ENCODE measurements at places on chromosomes 12 and 14.

GRCh38 chr12:101761350-101761749 is 22.1 kb upstream of the SYCP3 start:
- no peak for DNase-seq

- DNase-seq = no peak
Measured at GRCh38 chr12:103680591-103681141, 93.6 kb downstream of the STAB2 start.

GRCh38 chr14:96902004-96902403 is 104.8 kb downstream of the VRK1 start:
- no peak for DNase-seq

DNA sequence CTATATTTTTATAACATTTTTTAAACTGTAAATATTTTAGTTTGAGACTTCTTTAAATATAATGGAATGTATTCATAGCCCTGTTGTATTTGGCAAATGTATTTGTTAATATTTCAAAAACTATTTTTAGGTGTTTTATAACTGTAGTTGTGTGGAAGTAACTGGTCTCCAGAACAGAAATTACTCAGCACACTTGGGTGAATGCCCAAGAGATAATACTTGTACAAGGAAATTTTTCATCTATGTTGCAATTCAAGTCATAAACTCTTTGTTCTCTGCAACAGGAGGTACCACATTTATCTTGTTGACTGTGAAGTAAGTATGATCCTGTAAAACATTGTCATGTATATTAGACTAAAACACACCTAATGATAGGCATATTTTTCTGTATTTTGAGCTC is 72.8 kb downstream of the SLCO1B3 start:
- no peak for DNase-seq

- DNase-seq = no peak
Measured at GRCh38 chr12:116060764-116061163, 216.7 kb downstream of the MED13L start.

DNA sequence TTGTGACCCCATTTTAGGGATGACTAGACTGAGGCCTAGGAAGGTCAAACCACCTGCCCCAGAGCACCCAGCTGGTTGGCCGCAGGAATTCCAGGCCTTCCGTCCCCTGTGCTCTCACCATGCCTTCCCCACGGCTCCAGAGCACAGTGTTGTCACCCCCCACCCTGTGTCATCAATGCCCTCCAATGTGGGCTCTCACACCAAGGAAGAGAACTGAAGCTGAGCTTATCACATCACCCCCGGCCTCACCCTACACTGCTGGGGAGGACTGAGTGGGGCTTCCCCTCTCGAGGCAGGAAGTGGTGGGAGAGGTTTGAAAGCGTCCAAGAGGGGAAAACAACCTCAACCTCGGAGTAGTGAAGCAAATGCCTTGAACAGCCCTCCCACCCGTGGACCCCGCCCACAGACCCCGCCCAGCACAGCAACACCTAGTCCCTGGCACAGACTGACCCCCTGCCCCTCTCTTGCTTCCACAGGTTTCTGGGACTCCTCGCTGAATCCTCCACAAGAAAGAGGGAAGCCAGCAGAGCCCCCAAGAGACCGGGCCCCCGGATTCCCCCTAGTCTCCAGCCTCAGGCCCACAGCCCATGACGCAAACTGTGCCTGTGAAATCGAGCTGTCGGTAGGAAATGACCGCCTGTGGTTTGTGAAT is 97.2 kb downstream of the LGMN start:
- DNase-seq = peak; percentile 51

DNA sequence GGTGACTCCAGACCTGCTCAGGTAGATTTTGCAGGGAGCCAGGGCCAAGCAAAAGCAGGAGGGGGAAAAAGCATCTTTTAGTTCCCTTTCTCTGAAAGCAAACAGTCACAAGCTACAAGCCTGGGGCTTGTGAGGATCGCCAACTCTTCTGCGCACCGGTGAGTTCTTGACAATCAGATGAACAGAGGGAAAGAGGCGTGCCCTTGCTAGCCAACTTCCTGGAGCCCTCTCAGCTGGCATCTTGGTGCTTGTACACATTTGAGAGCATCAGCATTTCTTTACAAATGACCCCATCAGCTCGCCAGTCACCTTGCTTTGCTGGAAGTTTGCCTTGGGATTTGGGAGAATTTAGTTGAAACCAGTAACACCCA is 55.5 kb downstream of the ZNF664 start:
- no peak for DNase-seq

- no peak for DNase-seq
Measured at GRCh38 chr12:120858306-120859088, 45.7 kb downstream of the SPPL3 start.

DNA sequence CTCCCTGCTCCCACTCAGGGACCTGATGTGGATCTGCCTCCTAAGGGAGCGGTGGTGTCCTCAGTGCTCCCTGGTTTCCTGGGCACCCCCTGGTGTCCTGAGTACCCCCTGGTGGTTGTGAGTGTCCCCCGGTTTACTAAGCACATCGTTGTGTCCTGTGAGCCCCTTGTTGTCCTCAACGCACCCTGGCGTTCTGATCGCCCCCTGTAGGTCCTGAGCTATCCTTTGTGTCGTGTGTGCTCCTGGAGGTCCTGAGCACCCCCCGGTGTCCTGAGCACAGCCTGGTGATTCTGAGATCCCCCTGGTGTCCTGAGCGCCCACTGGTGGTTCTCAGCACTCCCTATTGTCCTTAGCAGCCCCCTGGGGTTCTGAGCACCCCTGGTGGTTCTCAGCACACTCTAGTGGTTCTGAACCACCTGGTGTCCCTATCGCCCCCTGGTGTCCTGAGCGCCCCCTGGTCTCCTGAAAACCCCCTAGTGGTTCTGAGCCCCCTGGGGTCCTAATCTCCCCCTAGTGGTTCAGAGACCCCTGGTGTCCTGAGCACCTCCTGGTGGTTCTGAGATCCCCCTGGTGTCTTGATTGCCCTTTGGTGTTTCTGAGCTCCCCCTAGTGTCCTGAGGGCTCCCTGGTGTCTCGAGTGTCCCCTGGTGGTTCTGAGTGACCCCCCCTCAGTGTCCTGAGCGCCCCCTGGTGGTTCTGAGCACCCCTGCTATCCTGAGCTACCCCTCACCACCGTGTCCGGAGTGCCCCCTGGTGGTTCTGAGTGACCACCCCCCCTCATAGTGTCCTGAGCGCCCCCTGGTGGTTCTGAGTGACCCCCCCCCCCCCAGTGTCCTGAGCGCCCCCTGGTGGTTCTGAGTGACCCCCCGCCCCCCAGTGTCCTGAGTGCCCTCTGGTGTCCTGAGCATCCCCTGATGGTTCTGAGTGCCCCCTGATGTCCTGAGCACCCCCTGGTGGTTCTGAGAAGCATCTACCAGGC is 615.1 kb downstream of the TMEM121 start:
- no peak for DNase-seq

DNA sequence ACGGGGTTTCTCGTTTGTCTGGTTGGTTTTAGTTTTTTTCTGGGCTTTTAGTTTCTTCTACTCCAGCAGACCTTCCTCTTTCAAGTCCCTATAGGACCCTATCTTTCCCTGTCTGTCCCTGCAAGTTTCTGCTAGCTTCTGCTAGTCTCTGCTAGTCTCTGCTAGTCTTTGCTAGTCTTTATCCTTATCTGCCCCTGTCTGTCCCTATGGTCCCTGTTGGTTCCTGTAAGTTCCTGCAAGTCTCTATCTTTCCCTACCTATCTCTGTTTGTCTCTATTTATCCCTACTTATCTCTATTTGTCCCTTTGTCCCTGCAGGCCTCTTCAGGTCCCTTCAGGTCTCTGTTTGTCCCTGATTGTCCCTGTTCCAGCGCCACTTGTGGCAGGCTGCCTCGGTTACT is 81.5 kb upstream of the PLEKHG7 start:
- no peak for DNase-seq

GRCh38 chr12:23775208-23775607 is 174.3 kb downstream of the SOX5 start:
- DNase-seq = no peak

DNA sequence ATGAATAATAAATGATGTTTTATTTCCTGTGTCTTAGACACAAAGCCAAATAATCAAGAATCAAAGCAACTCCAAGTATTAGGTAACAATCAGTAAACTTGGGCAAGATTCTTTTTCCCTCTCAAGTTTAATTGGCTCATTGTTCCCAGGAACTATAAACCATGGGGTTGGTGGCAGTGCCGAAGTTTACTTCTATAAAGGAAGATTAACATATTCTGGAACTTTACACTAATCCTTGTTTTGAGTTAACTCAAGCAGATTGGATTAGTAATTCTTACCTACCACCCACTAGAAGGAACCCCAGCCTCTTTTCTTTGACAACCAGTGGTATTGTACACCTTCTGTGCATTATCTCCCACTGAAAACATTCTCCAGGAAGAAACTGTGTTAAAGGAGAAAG is 197.1 kb downstream of the EXOC5 start:
- DNase-seq = no peak

GRCh38 chr12:109443794-109444193 is 33.3 kb downstream of the KCTD10 start:
- no peak for DNase-seq

GRCh38 chr12:116708826-116709756 is 28.8 kb downstream of the SPRING1 start:
- no peak for DNase-seq

DNA sequence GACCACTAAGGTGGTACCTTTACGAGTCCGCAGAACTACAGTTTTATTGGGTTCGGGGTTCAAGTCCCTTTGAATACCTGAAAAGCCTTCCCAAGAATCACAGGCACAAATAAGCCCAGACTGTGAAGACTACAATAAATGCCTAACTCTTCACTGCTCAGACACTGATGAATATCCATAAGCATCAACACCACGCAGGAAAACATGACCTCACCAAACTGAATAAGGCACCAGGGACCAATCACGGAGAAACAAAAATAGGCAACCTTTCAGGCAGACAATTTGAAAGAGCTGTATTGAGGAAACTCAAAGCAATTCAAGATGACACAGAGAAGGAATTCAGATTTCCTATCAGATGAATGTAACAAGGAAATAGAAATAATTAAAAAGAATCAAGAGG is 24.2 kb upstream of the P2RX7 start:
- no peak for DNase-seq

DNA sequence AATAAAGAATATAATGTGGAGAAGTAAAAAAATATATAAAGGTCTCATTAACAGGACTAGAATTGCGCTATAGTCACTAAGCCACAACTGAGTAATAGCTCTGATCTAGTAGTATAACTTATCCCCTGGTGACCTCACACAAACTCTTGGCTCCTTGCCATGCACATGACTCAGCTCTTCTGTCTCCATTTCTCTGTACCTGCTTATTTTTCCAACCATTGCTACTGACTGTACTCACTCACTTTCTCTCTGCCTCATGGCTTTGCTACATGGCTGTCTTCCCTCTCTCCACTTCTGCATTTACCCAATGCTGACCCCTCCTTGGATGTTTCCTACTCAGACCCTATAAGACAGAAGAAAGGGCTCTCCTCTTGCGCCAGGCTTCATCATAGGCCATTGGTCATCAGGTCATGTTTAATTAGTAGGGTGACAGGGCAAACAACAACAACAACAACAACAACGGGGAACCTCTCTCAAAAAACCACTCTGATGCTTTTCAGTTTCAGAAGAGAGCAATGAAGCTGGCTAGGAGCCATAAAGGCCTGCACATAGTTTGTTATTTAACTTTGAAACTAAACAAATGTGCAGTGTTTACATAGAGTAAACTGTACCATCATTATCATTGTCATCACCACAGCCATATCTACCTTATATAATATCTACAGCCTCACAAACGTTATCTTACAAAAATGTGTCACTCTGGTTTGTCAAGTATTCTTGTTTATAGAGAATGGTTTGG is 25.6 kb upstream of the KRAS start:
- DNase-seq = peak; percentile 31

DNA sequence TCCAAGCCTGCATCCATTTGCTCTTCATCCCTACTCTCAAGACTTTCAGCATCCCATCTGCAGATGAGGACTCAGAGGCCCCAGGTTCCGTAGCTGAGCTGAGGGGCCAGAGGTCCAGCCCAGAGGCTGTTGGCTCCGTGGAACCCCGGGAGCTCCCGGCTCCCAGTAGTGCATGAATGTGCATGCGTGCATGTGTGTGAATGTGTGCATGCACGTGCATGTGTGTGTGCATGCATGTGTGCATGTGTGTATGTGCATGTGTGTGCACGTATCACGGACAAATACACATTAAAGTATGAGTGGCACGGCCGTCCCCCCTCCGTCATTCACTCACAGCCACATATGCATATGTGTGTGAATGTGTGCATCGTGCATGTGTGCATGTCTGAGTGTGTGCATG is 149.9 kb downstream of the KIF26A start:
- DNase-seq = no peak

All from stimulated activated CD8-positive, alpha-beta memory T cell treated with anti-CD3 and anti-CD28 coated beads, Interleukin-4, amount 100 ng/mL, for 4 hours (primary cell).